ENCODE measurements at places on chromosomes 2 and 18.

DNA sequence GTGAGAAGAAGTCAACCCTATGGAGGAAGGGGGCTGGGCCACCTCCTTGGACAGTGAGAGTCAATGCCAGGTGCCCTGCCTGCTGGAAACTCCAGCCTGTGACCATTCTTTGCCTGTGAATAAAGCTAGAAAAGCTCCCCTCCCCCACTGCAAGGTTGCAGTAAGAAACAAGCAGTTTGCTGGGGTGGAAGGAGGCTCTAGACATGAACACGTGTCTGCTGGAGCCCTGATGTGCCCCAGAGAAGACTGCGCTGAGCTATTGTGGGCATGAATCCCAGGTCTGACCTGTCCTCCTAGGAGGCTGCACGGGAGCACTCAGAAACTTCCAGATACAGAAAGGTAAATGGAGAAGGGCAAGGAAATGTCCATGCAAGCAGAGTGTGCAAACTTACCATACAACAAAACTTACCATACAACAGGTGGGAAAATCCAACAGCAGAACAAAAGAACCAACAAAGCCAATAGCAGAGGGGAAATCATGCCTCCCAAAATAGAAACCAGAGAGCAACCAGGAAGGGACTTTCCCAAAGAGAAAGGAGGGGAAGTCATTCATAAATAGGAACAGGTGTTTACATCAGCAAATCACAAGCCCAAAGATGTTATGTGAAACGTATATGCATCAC is 278.7 kb downstream of the BCL2 start:
- DNase-seq: no peak

- no peak for DNase-seq
Observed at GRCh38 chr2:128282246-128282975, 36.3 kb downstream of the HS6ST1 start.

DNA sequence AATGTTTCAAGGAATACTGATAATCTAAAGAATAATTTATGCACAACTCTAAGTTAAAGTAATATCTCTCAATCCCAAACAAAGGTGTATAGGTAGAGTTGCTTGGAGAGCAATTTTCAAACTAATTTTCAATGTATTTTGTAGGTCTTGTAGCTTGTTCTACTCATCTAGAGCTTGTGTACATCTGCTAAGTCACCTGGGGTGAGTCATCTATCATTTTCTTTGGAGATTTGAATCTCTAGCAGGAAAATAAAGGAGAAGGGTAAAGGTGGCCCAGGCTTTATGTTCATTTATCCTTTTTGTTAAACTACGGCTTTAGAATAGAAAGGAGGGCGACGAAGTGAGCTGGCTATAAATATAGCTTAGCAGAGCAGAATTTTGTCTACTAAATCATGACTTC is 76.8 kb upstream of the THUMPD2 start:
- no peak for DNase-seq

DNA sequence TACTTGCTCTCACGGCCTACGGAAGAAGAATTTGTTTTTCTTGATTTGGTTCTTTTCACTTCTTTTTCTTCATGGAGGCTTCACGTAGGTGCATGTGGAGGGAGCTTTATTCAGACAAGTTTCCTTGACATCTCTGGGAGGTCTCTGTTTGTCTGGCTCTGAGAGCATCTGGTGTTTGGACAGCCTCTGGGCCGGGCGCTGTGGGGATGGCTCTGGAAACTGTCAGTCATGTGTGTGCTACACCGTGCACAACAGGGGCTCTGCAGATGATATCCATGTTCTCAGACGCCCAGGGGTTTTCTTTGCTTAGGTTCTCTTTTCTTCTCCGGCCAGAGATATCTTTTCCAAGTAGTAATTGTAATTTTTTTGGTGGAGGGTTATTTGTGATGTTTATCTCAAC is 130.7 kb downstream of the SH3RF3 start:
- no peak for DNase-seq

DNA sequence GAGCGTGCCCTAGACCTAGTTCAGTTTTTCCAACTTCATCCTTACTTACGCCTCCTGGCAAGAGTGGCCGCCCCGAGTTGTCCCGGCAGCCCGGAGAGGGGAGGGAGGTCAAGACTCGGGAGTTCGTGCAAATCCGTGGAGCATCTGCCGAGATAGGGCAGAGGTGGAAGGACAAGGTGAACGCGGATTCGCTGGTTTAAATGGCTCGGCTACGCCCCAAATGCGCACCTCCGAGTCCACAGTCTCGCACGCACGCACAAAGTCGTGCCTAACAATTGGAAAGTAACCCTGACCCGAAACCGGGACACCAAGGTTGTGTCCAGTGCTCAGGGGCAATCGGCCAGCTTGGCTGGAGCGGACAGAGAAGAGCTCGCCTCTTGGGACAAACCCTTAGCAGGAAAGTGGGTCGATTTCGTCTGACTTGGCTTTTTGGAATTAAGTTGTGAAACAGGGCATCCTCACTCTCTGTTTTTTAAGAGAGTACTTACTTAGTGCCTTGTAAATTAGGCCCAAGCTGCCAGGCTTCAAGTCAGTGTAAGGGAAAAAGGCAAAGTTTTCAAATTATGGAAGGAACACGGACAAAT is 726 bp upstream of the SS18 start:
- DNase-seq: no peak

- DNase-seq: no peak
Observed at GRCh38 chr2:132816234-132816633, 146.2 kb upstream of the LYPD1 start.

DNA sequence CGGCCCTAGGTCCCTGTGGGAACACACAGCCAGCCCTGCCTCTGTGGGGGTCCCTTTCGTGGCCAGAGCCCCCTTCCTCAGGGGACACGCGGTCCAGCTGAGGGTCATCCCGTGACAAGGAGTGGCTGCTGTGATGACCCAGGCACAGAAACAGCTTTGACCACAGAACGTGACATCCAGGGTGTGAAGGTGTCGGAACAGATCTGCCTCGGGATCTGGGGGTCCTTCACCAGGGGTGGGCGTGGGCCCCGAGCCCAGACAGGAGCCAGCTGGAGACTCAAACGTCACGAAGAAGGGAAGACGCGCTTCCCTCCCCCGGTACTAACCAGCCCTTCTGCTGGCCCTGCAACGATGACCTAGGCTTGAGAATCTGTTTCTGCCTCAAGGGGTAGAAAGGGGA is 75.9 kb downstream of the NFATC1 start:
- DNase-seq: no peak

- no peak for DNase-seq
Observed at GRCh38 chr2:127615511-127616166, 30.3 kb upstream of the GPR17 start.

DNA sequence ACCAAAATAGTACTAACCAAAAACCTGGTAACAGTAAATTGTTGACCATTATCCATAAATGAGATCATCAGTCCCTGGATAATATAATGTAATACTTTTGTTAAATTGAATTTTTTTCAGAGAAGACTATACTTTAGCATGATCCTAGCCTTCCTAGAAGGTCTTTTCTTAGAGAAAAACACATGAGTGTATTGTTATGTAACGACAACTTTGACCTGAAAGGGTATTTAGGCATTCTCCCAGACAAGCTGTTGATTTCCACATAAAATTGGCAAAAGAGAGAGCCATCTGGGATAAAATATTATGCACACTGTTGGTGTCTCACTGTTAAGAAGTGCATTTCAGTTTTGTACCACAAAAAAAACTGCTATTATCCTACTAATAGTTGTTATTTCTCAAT is 120.0 kb upstream of the MAPRE2 start:
- DNase-seq: no peak

- no peak for DNase-seq
Observed at GRCh38 chr2:134254824-134255223, 952 bp downstream of the MGAT5 start.

- DNase-seq: no peak
Observed at GRCh38 chr2:8260213-8260612, 421.6 kb upstream of the ID2 start.

DNA sequence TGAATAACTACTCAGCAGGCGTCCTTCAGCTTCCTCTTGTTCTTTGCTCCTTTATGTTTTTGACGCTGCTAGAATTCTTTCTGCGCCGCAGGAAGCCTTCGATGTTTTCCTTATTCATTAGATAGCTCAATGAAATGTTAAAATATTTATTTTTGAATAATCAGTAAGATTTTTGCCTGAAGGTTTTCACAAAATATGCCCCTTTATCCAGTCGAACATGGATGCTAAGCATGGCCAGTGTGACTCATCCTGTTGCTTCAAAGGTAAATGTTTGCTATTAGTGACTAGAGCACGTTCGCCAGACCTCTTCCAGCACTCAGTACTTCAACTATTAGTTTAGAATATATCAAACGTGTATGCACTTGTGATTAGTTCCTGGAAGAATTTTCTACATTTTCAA is 7.6 kb upstream of the MEIS1 start:
- DNase-seq: no peak

DNA sequence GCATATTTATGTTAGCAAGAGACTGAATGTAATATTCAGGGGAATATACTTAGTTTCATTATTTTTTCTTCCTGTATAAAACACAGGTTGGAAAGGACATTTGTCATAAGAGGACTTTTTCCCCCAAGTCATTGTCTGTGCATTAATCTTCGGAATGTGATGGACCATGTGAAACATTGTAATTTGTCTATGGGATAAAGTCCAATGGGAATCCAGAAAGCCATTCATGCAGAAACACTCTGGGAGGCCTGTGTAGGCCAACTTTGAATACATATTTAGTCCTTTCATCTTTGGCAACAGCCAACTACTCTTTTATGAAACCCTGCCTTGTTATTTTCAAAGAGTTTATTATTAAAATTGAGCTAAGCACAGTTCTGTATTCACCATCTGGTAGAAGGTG is 386.4 kb downstream of the PIK3C3 start:
- DNase-seq: no peak

GRCh38 chr2:112141626-112142007 is 3.4 kb downstream of the FBLN7 start:
- no peak for DNase-seq

DNA sequence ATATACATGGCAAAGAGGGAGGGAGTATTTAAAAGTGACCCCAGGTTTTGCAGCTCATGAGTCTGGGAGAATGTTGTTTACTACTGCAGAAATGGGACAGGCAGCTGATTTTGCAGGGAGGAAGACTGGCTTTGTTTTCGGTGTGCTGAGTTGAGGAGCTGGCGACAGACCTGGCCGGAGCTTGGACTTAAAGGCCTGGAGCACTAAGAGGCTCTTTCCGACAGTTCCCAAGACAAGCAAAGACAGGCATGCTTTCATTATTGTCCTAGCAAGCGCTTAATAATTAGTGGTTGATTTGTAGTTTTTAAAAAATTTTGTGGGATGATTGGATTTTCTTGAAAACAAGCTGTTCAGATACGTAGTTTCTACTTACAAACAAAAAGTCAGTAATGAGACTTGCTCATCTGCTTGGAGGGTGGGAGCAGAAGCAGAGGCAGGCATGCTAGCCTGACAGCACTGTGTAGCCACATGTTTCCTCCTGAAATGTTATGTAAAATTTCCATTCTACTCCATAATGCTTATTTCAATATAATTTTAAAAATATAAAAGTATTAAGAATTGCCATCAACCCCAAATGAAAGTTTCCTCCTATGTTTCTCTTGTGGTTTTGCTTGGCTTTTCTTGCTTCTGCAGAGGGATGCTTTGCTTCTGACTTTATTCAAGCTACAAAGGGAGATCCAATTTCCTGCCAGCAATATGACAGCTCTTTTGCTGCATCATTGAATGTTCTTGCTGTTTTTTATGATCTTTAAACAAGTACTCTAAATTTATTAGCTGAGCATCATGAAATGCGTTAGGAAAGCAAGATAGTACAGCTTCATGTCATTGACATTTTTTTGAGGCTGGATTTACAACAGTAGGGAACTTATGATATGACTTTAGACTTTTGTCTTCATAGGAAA is 75.8 kb downstream of the PHLPP1 start:
- DNase-seq: no peak

DNA sequence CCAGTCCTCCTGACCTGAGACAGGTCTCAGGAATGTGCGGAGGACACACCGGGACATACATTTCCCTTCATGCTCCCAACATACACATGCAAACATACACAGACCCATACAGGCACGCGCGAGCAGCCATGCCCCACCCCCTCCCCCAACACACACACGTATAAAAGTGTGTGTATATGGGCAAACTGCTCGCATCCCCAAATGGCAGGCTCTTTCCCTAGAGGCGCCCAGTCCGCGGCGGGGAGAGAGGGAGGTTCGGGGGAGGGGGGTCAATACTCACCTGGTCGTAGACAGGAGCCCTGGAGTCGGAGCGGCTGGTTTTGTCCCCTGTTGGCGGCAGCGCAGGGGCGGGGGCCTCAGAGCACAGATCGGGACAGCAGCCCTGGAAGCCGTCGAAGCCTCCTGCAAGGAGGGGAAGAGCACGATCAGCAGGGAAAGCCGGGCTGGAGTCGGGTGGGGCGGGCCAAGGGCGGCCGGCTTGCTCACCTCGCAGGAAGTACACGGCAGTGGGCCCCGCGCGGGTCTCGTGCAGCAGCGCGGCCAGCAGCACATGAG is 682 bp downstream of the DUSP2 start:
- DNase-seq: peak; percentile 29

DNA sequence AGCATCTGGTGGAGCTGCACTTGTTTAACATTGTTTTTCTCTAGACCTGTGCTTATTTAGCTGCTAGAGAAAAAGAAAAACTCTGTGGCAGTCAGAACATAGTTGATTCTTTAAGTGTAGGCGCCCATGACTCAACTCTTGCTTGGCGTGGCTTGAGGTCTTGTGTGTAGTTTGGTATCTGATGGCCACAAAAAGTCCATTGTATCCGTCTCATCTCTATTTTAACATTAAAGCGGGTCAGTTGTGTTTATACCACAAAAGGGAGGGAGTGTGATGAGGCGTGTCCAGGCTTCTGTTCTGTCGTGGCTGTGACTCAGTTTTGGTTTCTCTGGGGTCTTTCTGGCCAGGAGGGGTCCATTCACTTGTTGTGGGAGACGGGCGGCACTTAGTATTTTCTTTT is 24.2 kb upstream of the UGT1A8 start:
- DNase-seq: no peak

DNA sequence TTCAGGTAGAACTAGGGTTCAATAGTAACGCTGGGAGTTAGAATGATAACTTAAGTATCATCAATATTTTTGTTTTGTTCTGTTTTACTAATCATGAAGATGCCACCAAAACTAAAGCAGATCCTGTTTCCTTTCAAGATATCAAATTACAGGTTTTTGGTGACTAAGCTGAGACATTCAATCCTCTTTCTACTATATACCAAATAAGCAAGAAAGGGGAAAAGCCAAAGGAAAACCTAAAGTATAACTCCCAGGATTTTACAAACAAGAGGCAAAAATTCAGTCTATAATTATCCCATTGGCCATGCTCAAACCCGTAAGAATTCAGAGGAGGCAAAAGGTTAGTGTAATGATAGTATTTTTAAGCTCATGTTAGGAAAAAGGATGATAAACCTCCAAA is 175.2 kb upstream of the CCDC150 start:
- DNase-seq: no peak
